ENCODE measurements at places on chromosomes 11 and 22.

DNA sequence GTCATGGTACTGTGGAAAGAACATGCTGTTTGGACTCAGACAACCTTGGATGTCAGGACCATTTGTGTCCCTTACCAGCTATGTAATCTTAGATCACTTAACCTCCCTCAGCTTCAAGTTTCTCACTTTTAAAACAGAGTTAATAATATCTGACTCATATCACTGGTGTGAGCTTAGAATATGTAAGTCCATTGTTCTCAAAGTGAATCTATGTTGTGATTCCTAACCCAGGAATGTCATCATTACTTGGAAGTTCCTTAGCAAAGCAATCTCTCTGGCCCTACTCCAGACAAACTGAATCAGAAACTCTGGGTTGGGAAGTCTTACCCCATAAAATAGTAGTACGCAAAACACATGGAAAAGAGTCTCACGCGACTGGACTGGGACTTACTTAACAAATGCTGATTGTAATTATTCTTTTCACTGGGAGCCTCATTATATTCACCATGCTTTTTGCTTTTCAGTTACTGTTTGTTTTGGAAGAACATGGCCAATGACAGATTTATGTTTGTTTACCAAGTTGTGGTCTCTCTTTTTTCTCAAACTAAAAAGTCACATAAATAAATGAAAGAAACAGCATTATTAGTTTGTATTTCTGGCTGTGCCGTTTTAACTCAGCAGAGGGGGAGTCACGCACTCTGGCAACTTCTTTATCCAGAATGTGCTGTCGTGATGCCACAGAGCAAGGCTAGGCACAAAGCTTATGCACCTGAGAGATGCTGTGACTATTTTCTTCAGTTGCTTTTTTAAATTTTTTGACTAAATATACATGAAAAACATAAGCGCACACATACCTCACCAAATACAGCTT is 217.7 kb upstream of the CTSC start:
- no peak for DNase-seq

DNA sequence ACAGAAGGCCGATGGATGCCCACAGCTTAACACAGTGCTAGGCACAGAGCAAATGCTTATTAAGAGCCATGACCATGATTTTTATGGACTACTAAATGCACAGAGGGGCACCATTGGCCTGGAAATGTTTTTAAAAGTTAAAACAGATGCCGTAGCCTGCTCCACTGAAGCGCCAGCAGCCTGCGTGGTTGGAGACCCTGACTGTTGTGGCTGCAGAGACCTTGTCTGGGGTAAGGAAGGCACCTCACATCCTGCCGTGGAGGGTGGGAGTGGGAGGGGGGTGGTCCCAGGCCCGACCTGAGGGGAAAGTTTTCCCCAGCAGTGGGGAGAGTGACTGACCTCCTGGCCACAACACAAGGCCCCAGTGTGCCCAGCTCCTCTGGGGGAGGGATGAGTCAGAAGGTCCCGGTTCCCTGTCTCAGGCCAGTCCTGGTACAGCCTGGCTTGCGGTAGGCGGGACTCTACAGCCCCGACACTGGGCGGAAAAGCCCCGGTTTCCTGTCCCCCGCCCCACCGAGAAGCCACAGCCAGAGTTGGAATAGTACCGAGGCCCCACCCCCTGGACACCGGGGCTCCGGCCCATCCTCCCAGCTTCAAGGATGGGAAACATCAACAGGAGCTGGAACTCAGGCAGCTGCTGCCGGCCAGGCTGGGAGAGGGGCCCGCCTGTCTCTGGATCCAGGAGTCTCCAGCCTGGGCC is 7.0 kb downstream of the CHST1 start:
- no peak for DNase-seq

DNA sequence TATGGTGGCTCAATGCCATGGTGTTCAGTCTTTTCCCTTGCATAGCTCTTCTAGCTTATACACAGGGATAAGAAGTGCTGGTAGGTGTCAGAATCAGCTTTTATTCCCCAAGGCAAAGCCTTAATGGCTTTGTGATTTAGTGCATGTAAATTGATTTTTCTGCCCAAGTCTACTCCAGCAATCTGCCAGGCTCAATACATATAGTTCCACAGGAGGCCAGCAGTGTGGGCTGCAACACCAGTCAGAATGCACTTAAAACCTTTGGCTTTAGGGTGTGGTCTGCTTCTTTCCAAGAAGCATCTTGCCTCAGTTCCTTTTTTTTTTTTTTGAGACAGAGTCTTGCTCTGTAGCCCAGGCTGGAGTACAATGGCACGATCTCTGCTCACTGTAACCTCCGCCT is 14.5 kb upstream of the CAPRIN1 start:
- peak; percentile 5 for DNase-seq

- no peak for DNase-seq
Observed at GRCh38 chr22:47439643-47440265, 677.3 kb downstream of the TBC1D22A start.

DNA sequence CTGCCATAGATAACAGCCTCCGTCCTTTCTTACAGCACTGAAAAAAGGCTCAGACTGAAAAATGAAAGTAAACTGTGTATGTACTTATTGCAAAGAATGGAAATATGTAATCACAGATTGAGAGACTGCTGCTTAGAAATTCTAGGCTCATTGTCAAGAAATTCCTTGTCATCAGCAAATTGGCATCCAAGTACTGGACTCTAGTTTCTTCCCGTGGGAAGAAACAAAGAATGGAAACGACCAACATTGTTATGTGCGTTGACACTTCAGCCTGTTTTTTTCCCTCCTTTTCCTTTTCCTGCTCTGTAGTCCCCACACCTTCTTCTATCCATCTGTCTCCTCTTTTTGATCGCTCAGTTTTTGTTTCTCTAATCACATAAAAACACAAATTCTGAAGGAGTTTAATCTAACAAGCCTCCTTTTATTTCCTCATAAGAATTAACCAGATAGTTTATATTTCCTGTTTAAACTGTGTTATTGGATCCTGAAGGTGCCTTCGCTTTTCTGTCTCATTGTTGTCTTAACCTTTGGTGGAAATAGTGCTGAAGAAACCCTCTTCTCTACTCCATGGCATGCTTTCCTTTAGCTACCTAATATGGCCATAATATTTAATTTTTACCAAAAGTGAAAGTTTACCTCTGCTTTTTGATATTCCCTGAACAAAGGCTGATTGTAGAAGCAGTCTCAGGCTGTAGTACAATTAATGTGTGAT is 20.0 kb upstream of the CASP12 start:
- DNase-seq: no peak

GRCh38 chr11:27158456-27159334 is 118.1 kb downstream of the BBOX1 start:
- peak; percentile 69 for DNase-seq

DNA sequence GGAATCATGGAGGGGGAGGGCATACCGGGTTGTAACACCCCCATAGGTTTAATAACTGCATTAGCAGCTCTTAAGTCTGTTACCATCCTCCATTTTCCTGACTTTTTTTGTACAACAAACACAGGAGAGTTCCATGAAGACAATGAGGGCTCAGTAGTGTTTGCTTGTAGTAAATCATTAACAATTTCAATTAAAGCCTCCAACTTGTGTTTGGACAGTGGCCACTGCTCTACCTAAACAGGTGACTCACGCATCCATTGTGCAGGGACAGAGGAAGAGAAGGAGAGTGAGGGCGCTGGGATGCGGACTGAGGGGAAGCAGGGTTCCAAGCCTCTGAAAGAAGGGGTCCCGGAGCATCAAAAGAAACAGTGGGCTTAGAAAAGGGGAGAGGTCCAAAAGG is 21.3 kb upstream of the MTNR1B start:
- DNase-seq: no peak

DNA sequence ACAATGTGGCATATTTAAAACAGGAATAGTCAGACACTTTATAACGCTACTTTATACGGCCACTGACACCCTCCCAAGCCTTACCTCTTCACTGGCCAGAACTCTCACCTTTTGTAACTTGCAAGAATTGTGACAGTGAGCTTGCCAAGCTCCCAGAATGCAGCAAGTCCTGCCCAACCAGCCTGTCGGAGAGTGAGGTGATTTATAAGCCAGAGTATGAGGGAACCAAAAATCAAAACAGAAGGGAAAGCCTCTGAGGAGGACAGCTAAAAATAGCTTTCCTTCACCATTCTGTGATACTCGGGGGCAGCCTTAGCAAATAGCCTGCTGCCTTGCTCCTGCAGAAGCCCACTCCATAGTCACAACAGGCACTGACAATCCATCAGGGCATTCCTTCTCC is 229.7 kb downstream of the FAM76B start:
- no peak for DNase-seq

DNA sequence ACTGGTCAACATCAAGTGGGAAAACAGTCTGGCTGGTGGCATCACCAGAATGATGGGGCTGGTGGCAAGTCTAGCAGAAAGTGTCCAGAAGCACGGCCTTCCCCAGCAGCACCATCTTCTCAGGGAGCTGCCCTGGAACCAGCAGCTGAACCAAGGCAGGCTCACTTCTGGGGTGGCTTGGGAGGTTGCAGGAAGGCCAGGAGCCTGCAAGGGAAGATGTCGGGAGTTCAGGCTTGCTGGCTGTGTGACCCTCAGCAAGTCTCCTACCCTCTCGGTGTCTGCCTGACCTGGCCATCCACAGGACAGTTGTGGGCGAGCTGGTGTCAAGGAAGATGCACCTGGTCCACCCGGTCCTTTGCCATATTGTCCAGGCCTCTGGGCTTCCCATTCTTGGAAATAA is 2.3 kb upstream of the PNPLA5 start:
- DNase-seq: no peak

GRCh38 chr11:69533296-69534165 is 52.1 kb downstream of the LINC01488 start:
- no peak for DNase-seq

GRCh38 chr11:8686325-8686724 is 3.7 kb downstream of the RPL27A start:
- no peak for DNase-seq

DNA sequence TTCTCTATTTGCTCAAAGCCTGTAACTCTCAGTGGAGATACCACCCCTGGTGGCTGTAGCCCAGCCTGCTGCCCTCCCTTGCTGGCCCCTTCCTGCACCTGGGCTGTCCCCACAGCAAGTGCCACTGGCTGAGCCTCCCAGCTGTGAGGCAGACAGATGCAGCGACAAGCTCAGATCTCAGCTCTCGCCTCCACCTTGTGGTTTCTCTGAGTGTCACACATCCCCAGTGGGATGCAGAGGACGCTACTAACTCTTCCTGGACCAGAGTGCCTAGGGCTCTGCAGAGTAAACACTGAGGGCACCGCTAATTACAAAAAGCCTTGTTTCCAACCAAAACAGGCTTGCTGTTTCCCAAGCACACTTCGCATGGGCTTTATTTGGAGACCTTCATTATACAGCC is 8.9 kb downstream of the YPEL1 start:
- DNase-seq: peak; percentile 30

GRCh38 chr22:44318751-44319150 is 6.0 kb upstream of the SHISAL1 start:
- no peak for DNase-seq

DNA sequence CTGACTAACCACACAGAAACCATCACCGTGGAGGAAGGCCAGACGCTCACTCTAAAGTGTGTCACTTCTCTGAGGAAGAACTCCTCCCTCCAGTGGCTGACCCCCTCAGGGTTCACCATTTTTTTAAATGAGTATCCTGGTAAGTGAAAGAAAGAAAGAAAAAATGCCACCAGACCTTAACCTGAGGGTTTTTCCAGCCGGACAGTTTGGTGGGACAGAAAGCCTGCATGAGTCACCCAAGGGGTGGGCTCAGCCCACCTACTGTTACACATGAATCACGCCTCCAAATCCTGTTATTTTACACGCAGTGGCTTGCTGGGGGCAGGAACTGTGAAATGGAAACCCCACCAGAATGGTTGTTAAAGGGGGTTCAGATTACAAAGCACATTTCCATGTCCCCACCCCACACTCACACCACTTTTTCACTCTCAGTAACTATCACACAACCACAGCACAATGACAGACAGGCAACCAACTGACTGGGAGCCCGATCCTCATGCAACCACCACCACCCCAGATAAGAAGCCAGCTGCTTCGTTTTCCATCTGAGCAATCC is 11.9 kb downstream of the CRTAM start:
- DNase-seq: no peak

GRCh38 chr11:85589373-85589772 is 37.8 kb downstream of the DLG2 start:
- no peak for DNase-seq

DNA sequence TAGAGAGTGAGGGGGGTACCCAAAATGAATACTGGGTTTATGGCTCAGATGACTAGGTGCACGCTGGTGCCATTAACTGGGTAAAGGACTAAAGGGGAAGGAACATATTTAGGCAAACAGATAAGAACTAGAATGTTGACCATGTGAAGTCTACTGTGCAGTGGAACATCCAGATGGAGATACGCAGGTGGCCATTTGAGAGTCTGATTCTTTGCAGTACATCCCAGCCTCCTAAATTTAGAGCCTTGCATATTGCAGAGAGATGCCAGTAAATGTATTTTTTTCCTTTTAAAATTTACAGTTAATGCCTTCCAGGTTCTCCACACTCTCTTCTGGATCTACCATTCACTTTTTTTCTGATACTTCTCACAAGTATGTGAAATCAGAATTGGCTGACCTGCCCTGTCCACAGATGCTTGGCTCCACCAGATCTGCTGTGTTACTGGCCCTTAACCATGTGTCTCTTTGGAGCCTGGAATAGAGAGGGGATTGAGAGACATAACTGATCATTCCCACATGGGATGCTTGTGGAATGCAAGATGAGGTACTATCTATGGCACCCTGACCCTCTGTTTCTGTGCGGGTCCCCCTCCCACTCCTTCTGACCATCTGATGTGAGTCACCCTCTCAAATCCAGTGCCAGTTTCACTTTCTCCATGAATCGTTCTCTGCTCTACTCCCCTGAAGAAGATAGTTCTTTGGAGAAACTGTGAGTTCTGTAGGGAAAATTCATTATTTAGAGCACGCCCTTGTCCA is 77.0 kb upstream of the NCAM1 start:
- DNase-seq: no peak

GRCh38 chr22:36015155-36015810 is 13.3 kb downstream of the RBFOX2 start:
- DNase-seq: no peak

GRCh38 chr11:8201644-8202365 is 33.0 kb upstream of the RIC3 start:
- DNase-seq: peak; percentile 56

DNA sequence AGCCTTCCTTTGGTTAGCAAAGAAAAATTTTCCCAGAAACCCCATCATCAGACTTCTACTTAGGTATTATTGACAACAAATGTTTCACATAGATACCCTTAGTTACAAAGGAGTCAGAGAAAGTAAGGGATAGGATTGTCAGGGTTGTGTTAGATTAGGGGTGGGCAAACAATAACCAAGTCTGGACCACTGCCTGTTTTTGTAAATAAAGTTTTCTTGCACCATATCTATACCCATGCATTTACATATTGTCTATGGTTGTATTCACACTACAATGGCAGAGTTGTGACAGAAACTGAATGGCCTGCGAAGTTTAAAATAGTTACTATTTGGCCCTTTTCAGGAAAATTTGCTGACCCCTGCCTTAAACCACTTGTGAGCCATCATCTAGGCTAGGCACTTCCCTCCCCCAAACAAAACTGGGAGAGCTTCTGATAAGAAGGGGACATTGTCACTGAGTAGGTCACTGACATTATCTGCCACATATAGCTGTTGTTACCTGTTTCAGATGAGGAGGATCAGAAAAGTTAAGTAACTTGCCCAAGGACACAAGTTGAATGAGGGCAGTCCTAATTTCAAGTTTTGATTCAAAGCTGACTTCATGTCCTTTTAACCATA is 40.7 kb upstream of the TMEM135 start:
- no peak for DNase-seq

All from NCI-H2171 (cell line).